ENCODE measurements at places on chromosomes 4 and X.

DNA sequence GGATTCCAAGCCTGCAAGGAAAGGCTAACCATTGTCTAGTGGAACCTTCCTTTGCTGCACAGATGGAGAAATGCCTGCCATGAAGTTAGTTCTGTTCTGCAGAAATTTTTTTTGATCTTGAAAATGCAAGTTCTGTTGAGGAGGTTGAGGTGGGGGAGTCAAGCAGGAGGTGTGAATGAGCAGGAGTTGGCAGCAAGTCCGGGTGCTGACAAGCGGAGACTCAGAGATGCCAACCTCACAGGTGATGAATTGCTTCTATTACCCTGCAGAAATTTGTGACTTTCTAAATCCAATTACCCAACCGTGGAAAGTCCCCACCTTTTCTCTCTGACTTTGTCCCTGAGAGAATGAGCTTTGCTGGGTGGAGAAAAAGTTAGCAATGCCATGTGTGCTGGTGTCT, 350.1 kb downstream of the DHRSX start:
- DNase-seq = no peak

- DNase-seq = no peak
Measured at GRCh38 chrX:46686003-46686645, 72.8 kb downstream of the SLC9A7 start.

DNA sequence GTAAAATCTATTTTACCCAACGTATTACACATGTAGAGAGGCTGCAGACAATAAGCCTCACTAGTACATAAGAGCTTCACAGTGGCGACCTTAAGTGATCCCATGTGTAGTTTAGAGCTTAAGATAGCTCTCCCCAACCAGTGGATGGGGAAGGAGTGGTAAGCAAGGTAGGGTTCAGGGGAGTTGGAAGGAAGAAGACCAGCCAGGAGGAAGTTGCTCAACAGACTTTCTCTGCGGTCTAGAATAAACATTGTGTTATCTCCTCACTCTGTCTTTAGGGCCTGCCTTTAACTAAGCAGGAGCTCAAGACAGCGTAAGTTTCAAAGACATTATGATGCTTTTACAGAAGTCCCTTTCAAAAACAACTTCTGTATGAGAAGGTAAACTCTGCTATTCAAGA, 16.8 kb downstream of the MEPE start:
- no peak for DNase-seq

DNA sequence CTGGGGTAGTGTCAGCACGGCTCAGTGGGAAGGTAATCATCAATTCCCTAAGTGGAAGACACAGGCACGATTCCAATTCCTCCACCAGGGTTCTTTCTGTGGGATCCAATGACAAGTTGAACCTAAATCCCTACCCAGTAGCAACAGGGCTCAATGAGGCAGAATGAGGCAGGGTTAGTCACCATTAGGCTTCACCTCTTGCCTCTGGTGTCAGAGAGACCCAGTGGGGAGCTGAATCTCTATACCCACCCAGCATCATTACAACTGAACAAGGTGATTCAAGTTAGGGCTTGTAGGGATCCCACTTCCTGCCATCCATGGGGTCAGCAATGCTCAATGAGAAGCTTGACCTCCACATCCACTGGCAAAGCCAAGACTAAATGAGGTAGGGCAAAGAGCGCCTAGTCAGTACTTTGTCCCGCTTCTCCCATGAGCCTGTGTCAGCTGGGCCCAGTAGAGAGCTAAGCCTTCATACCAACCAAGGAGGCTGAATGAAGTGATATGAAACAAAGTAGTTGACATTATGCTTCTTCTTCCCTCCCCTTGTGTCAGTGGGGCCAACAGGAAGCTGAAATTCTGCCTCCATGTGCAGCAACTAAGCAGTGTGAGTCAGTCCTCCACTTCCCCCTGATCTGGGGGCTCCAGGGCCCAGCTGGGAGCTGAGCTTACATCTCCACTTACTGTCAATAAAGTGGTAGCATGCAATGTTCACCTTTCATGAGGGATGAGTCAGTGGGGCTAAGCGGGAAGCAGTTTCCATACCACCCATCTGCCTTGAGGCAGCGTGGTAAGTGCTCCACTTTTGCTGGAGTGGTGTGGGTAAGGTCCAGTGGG, 36.4 kb upstream of the RBM41 start:
- DNase-seq = no peak

DNA sequence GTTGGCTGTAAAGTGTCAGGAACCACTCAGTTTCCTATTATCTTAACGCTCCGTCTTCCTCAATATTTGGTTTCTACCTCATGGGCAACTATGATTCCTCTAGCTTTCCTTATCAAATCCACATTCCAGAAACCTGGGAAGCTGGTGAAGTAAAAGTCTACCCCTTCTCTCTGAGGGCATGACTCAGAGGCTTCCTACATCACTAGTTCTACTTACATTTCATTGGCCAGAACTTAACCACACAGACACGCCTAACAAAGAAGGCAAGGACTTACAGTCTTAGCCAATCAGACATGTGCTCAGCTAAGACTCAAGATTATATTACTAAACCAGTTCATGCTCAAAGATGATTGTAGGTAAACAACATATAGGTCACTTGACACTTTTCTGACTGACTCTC, 30.4 kb downstream of the COX7B2 start:
- no peak for DNase-seq

DNA sequence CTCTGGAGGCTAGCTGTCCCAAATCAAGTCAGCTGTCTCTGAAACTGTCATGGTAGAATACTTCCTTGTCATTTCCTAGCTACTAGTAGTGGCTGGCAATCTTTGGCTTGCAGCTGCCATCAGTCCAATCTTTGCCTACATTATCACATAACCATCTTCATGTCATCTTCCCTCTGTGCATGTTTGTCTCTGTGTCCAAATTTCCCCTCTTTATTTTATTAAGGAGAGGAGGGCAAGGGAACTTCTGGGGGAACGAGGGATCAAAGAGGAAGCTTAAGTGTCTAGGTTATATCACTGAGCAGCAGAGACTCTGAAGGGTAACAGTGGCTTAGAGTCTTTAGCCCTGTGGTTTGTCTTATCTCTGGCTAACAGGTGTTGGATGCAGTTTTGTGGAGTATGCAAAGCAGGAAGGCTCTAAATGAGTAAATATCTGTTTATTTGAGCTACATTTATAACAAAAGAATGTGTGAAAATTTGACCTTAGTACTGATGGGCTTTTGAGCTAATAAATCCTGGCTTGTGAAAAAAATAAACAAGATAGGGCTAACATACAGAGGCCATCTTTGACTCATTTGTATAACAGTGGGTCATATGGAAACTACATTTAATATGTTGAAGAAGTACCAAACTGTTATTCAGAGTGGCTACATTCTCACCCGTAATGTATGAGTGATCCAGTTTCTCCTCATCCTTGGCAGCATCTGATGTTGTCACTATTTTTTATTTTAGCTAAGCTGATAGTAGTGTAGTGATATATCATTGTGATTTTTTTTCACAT, 49.4 kb upstream of the ENOX2 start:
- DNase-seq = no peak
